T-cell (primary cell): ENCODE measurements at places on chromosomes 1 and 21. TPM values are rescaled to one million over a fixed set of nuclear protein-coding genes. Genes with fewer than 3 reads are reported as not detected.

The PRRX1 gene
- total RNA-seq, result 0.41 TPM

The TAL1 gene
- 0.28 TPM for total RNA-seq

- peak; percentile 44 for DNase-seq
Observed at GRCh38 chr1:210584439-210585113, 255.9 kb downstream of the HHAT start.

DNA sequence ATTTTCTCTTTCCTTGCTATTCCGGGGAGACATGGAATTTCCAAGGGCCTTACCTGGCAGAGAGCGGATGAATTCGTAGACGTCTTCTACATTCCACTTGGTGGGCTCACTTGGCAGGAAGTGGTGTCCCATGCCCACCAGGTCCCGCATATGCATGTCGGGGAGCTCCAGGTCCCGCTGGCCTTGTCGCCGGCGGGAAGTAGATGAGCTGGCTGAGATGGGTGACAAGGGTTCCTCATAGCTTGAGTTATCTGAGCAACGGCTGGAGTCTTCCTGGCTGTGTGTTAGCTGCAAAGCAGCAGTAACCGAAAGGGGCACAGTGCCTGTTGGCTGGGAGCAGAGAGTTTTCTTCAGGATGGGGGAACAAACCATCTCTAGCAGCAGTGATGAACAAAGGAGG is 7.9 kb upstream of the A3GALT2 start:
- DNase-seq, result no peak

DNA sequence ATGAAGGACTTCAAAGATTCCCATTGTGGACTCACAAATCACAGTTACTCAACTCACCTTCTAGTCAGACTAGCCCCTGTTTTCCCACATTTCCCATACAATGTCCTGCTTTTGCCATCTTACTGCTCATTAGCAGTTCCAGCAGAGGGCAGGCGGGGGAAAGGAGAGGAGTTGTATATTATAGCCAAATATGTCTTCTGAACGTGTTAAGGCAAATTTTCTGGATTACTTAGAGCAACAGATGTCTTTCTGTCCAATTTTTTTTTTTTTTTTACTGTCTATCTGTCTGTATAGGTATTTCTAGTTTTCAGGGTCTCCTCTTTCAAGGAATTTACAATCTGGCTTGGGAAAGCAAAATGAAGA is 29.9 kb upstream of the DDAH1 start:
- DNase-seq, result no peak

The DNAI4 gene
- total RNA-seq, result 11.7 TPM

- DNase-seq, result no peak
Observed at GRCh38 chr1:160645386-160646130, 1.3 kb downstream of the SLAMF1 start.

- no peak for DNase-seq
Observed at GRCh38 chr1:1895060-1895418, 4.2 kb upstream of the GNB1 start.

The ANGPTL7 gene
- total RNA-seq, result not detected

The PTAFR gene
- 0.37 TPM for total RNA-seq

GRCh38 chr1:166221316-166221715 is 54.5 kb upstream of the FAM78B start:
- DNase-seq, result no peak

The SPRR3 gene
- not detected for total RNA-seq

DNA sequence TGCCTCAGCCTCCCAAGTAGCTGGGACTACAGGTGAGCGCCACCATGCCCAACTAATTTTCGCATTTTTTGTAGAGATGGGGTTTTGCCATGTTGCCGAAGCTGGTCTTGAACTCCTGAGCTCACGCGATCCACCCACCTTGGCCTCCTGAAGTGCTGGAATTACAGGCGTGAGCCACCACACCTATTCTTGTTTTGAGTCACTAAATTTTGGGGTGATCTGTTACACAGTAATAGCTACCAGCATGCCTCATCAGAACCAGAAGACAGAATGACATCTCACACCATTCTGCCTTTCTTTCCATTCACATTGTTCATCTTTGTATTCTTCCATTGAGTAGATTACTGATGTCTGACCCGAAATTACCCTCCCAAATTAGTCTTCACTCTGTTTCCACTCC is 9.1 kb downstream of the RHBDL2 start:
- DNase-seq, result no peak

The PRKCZ gene
- total RNA-seq, result 31.0 TPM

GRCh38 chr1:7613106-7613850 is 157.8 kb upstream of the VAMP3 start:
- DNase-seq, result no peak

DNA sequence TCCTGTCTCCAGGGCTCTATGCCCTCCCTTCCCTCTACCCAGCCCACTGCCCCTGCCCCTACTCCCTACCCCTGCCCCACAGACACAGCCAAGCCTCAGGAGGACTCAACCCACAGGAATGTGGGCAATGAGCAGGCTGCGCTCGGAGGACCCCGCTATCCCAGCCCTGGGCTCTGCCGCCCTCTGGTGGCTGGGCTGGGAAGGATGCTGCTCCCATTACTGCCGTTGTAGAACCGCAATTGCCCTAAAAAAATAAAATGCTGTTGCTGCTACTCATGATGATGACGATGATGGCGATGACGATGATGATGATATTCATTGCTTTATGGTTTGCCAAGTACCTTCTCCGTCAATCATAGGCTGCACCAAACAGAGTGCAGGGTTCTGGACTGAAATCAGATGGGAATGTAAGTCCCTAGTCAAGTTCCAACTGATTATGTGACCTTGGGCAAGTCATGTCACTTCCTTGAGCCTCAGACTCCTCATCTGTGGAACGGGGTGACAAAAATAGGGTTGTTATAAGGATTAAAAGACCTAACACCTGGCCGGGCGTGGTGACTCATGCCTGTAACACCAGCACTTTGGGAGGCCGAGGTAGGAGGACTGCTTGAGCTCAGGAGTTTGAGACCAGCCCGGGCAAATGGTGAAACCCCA is 24.6 kb downstream of the ARHGEF19 start:
- peak; percentile 68 for DNase-seq

The AMPD1 gene
- 0.33 TPM for total RNA-seq

DNA sequence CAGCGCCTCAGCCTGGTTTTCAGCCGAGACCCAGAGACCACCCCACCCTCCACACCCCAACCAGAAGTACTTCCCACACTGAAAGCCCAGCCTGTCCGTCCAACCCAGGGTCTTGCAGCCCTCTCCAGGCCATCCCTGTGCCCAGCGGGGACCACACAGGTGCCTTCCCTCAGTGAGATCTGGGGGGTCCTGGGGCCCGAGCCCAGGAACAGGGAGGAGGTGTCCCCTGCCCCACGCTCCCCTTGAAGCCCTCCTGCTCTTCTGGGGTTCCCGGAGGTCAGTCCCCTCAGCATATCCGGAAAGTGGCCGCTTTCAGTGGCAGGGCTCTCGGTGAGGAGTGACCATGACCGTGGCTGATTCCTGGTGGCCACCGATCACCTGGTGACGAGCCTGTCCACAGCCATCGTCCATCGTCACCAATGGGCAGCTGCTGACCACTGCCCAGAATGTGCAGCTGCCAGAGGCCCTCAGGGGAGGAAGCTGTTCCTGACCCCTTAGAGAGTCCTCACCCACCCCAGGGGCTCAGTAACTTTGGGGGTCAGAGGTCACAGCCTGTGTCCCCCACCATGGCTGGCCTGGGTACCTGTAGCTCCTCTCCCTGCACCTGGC is 3.4 kb downstream of the TMEM240 start:
- no peak for DNase-seq

DNA sequence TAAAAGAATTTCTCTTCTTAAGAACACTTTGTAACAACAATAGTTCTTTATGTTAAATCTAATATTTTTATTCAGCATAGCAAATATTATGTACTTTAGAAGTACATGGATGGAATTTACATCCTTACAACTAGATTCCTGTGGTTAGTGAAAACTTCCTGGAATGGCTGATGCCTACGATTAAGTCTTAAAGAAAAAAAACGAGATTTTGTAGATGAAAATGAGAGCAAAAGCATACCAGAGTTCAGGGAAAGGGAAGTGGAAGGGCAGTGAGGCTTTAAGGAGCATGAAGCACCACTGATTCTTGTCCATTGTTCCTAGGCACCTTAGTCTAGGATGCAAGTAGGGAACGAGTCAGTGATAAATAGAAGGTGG is 26.7 kb downstream of the CFH start:
- DNase-seq, result no peak

DNA sequence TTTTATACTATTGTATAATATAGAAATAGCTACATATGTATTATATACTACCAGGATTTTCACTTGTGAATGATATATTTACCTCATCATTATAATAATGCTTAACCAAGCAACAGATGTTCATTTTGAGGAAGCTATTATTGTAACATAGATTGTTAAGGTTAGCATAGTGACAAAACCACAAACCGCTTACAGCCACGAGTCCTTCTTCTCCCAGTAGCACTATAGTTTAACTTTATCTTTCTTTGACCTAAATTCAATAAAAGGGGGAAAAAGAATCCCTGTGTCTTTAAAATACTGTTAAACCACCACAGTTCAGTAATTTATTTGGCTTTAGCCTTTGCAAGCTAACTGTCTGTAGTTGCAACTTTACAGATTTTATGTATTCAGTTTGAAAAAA is 1039.4 kb upstream of the B3GALT2 start:
- DNase-seq, result no peak

- no peak for DNase-seq
Observed at GRCh38 chr1:45470306-45470798, 20.6 kb downstream of the TESK2 start.

DNA sequence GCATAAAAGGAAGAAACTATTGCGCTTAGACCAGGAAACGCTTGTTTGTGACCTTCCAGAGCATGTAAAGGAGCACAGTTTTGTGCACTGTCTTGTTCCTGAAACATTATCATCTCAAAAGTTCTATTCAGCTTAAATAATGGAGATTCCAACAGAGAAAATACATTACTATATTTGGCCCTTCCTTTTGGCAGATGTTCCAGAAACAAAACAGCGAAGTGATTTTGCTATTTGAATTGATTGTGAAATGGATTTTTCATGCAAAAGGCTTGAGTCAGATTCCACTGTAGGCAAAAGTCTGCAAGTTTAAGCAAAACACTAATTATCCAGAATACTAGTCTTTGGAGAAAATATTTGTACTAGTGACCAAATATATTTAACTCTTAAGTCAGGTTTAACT is 80.3 kb upstream of the PTBP2 start:
- no peak for DNase-seq

DNA sequence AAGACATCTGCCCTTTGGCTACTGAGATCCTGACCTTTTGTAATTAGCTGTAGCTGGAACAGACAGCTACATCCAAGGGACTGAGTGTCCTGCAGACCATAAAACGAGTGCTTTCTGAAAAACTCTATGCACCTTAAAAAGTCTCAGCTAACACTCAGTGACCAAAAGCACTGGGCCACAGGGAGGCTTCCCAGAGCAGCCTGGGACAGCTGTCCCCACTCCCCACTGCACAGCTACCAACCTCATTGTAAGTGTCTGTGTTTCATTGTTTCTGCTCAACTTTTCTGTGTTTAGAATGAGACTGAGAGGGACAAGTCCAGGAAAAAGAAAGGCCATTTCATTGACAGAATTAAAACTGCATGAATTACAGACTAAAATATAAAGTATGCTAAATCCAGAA is 80.7 kb downstream of the SMYD2 start:
- DNase-seq, result no peak

GRCh38 chr1:33684396-33685179 is 179.3 kb upstream of the HMGB4 start:
- DNase-seq, result no peak

The NKAIN1 gene
- total RNA-seq, result not detected

- DNase-seq, result no peak
Observed at GRCh38 chr1:95232646-95233318, 1.2 kb upstream of the RWDD3 start.

The EXOSC10 gene
- total RNA-seq, result 82.1 TPM

The MEAF6 gene
- total RNA-seq, result 86.3 TPM

The PLOD1 gene
- total RNA-seq, result 4.6 TPM

- peak; percentile 26 for DNase-seq
Observed at GRCh38 chr1:153957744-153958110, 685 bp downstream of the CRTC2 start.

- DNase-seq, result no peak
Observed at GRCh38 chr1:43731867-43732531, 24.7 kb downstream of the ST3GAL3 start.

DNA sequence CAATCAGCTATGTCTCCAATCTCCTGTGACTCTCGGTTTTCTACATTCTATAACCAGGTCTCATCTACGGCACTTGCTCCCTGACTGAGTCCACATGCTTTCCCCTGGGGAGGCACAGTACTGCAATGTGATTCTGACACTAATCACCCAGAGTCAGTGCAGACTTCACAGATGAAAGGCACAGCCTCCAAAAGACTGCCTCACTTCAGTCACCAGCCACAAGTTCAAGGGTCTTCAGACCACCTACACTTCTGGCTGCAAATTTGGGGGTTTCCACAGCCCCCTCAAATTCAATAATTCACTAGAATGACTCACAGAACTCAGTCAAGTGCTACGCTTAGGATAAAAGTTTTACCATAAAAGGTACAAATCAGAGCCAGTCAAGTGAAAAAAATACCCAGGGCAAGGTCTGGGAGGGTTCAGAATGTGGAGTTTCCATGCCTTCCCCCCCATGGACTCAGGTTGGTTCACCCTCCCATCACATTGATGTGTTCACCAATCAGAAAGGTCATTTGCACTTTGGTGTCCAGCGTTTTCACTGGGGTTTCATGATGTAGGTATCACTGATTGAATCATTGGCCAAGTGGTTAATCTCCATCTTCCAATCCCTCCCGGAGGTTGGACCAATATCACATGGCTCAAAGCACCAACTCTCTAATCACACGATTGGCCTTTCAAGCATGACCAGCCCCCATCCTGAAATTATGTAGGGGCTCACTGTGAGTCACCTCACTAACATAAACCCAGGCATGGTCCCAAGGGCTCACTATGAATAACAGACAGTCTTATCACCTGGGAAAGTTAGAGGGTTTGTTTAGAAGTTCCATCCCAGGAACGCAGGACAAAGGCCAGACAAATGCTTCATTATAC is 182.9 kb upstream of the CAMK1G start:
- DNase-seq, result no peak

- DNase-seq, result no peak
Observed at GRCh38 chr1:197919346-197920066, 2.3 kb downstream of the LHX9 start.

The CFAP107 gene
- not detected for total RNA-seq

The SZRD1 gene
- 108 TPM for total RNA-seq

The RUNX3 gene
- total RNA-seq, result 142 TPM

DNA sequence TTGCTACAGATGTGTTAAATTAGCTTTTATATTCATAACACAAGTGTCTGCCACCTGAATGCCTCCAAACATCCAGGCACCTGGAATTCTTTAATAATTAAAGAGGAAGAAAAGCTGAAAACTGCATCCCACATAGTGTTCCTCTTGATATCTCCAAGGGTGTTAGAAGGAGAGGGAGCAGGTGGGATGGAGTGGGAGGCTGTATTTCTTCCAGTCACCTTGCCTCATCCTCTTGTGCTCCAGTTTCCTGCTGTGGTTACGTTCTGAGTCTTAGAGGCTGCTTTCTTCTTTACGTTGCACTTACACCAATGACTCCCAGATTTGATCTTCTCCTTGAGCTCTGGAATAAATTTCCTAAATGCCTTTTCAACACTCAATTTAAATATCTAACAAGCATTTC is 230.3 kb upstream of the LYPLAL1 start:
- DNase-seq, result no peak
